ENCODE measurements at places on chromosomes 13 and 19. TPM values are rescaled to one million over a fixed set of nuclear protein-coding genes. Genes with fewer than 3 reads are reported as not detected.

SLC10A2 gene
- not detected for total RNA-seq

DAND5 gene
- 0.07 TPM for total RNA-seq

LILRB5 gene
- 0.06 TPM for total RNA-seq

TNFRSF19 gene
- total RNA-seq, result 3.2 TPM

RGS9BP gene
- 0.35 TPM for total RNA-seq

ZNF20 gene
- total RNA-seq, result 0.25 TPM

DLL3 gene
- total RNA-seq, result 10.3 TPM

GDF15 gene
- total RNA-seq, result 63.2 TPM

Measured in A549 treated with CORT108297 at 1 μM for 4 hours (cell line).